ENCODE measurements at places on chromosomes 4 and X.
A peak's percentile ranks its signal among the peaks of the same experiment; 100 is the strongest.

DNA sequence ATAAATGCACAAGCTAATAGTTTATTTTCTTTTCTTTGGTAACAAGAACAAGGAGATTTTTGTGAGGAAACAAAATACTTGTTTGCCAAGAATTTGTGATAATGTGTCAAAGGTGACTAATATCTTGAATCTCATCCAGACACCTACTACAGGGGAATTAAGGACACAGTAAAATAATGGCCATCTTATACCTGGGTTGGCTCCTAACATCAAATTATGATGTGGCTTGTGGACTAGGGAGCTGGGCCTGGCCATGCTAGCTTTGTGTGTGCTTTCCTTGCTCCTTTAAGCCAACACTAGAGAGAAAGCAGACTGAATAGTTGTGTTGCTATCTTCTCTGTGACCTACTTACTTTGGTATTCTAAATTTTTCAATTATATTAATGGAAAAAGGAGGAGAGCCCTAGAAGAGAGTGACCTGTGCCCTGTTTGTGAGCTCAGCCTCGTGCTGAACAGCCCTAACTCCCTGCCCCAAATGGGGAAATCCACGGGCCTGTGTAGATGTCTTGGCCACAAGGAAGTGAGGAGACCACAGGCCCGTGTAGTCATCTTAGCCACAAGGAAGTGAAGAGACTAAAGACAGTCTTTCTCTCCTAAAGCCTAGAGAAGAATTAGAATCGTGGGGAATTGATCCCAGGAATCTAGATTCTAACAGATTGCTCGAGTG is 23.3 kb downstream of the ARHGAP24 start:
- no peak for DNase-seq

DNA sequence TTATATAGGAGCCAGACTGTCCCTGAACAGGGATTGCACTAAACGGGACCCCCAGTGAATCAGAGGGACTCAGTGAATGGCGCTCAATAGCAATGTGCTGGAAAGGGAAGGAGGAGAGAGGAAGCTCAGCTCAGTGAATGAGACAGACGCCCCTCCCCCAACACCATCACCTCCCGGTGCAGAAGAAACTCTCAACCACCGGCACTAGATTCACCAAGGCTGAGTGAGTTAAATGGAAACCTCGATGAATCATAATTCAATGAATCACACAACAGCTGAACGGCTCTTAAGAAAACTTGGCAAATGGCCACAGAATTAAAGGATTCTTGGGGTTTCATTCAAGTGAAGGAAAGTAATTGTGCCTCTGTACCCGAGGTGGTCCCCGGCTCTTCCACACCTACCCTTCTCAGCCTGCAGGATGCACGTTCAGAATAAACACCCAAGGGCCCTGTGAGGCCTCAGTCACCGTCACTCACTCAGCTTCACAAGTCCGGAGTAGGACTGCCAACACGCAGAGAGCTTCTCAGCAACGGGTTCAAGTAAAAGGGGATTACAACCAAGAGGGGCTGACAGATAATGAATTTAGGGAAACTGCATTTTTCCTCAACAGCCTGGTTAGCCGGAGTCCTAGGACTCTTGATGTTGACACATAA is 29.3 kb downstream of the CRMP1 start:
- DNase-seq, result peak; percentile 10

DNA sequence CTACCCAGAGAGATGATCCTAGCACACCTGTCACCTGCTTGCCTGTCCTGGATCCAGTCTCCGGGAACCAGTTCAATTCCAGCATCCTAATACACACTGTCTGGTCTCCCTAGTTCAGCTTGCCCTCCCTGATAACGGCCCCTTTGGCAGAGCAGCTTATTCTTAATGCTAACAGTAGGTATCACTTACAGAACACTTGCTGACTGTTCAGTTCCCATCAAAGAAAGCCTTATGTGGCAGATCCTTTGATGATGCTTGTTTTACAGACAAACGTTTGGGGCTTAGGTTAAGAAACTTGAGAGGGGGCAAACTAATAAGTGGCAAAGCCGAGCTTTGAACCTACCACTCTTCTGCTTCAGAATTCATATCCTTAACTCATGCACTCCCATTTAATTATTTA is 890 bp downstream of the RASSF6 start:
- DNase-seq, result no peak

GRCh38 chr4:73923631-73923937 is 54.4 kb downstream of the CXCL1 start:
- DNase-seq, result no peak

DNA sequence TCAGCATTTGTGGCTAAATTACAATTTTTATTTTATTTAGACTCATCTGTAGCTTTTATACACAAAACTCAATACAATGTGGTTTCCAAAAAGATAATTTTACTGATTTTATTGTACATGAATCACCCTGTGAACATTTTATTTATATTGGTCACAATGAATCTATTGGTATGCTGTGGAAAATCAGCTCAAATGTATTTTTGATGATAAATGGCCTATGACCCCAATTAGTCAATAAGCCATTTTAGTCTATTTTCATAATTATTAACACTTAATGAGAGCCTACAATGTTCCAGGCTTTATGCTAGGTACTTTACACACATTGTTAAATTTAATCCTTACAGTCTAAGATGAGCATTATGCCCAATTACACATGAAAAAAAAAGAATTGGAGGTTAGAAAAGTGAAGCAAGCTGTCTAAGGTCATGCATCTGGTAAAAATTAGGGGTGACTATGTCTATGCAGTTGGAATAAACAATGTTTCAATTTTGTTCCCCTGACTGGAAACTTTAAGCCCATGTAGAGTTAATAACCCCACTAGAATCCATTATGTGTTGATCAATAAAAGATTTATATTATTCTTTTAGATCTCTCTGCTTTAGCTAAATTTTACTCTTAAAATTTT is 344.7 kb downstream of the PABPC4L start:
- DNase-seq, result no peak

GRCh38 chrX:10620121-10620699 is at the start of gene MID1:
TSS of gene MID1 (minus strand) at chrX:10620585. CDS start at chrX:10567547, 53,038 bp downstream.
- no peak for DNase-seq

DNA sequence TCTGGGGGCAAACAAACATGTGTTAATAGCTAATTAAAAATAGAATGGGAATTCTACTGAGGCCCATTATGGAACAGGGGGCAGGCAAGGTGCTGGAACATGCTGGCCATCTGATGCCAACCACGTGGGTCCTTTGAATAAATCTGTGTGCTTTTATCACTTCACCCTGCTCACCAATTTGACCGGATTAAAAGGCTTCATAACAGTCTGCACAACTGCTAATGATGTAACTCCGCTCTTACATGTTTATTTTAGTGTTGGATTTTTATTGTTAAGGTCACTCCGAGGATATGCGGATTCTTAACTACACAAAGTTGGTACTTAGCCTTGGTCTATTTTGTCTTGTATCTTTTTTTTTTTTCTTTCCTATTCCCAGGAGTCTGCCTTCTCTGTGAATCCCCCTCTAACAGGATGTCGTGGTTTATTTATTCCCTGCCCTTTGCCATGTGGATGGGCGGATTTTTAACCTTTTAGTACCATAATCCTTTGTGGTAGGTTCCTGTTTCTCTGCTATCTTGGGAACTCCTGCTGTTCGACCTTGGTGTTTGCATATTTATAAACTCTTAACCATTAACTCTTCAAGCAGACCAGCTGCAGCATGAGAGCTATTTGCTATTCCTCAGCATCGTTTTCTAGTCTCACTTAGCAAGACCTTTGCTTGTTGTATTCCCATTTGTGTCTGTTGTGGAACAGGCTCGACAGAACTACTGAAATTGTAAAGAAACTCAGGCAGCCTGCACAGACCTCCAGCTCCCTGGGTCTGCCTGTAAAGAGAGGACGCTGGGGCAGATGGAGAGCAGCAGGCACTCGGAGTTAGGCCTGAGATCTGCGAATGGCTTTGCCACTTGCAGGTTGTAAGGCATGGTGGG is 38.0 kb downstream of the TRIM2 start:
- no peak for DNase-seq

DNA sequence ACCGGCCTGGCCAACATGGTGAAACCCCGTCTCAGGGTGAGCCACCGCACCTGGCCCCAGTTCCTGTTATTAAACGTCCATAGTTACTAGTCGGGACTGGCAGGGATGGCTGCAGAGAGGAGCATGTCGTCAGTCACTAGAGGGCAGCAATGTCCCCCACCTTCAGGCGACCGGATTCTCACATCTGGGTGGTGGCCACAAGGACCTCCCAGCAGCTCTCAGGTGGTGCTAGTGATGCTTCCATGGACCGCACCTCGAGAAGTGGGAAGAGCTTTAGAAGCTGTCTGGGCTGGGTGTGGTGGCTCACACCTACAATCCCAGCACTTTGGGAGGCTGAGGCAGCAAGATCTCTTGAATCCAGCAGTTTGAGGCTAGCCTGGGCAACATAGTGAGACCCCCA is 13.3 kb upstream of the IL3RA start:
- DNase-seq, result peak; percentile 11

GRCh38 chr4:124409044-124409443 is 303.5 kb downstream of the ANKRD50 start:
- no peak for DNase-seq

DNA sequence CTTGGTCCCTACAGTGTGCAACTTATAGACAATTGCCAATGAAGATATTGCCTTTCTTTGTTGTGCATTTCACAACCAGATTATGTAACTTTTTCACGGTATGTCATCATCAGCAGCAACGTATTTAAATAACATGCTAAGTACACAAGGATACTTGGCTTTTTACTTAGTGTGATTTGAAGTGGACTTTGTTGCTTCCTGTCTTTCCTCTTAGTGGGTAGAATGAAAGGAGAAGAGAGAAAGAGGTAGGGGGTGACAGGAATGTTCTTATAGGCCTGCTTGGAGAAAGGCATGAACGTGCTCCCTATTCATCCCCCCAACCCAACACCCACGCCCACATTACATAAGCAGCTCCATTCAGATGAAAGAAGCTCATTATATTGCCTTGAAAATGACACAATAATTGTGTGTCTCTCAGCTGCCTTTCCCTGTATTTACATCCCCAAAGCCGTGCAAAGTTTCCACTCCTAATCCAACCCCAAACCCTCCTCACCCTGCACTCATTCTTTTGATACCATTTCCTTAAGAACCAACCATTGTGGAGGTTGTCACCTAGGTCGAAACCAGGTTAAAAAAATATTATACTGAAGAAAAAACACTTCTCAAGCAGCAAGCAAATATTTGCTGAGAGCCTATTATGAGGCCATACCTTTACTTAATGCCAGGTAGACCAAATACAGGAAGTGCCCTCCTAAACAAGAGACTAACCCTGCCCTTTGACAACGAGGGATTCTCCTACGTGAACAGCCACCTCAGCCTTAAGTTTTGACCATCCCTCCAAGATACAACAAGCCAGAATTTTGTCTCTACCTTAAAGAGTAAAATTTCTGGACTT is 25.2 kb upstream of the GK start:
- no peak for DNase-seq

- DNase-seq, result no peak
Measured at GRCh38 chrX:71941776-71942175, 31.1 kb downstream of the NHSL2 start.

DNA sequence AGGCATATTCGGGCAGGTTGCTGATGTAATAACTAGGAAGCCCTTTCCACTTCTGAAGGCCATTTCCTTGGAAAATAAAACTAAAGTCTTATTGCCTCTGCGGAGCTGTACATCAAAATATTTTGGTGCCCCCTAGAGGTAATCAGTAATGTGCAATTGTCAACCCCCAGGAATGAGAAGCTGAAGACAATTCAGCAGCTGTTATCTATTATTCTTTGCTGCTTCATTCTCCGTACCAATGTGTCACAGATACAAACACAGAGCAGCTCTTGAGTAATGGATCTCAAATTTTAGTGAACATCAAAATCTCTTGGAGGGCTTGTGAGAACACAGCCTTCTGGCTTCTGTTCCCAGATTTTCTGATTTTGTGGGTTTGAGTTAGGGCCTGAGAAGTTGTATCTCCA is 3.5 kb upstream of the SLIT2 start:
- no peak for DNase-seq

Measured in stimulated activated CD4-positive, alpha-beta T cell treated with anti-CD3 and anti-CD28 coated beads, TNF-alpha, amount 100 ng/mL, for 24 hours (primary cell).